ENCODE measurements at places on chromosomes 7 and 10.
A peak's percentile ranks its signal among the peaks of the same experiment; 100 is the strongest.

- DNase-seq: no peak
Measured at GRCh38 chr10:132386419-132386831, 10.6 kb upstream of the PWWP2B start.

DNA sequence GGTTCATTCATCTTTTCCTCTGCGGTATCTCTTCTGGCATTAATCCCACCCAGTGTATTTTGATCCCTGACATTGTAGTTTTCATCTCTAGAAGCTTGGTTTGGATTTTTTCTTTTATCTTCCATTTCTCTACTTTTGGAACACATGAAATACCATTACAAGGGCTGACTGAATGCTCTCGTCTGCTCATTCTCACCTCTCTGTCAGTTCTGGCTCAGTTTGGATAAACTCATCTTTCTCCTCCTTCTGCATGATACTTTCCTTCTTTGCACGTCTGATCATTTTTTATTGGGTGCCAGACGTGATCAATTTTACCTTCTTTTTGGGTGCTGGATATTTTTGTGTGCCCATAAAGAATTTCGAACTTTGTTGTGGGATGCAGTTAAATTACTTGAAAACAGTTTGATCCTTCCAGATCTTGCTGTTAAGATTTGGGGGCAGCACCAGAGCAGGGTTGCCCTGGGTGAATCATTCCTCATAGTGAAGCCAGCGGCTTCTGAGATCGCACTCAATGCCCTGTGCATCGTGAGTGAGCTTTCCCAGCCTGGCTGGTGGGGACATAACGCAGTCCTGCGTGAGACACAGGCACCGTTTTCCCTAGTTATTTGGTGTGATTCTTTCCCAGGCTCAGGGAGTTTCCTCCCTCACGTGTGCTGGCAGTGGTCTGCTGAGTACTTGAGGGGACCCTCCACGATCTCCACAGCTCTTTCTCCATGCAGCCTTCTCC, 53.8 kb downstream of the LHPP start:
- no peak for DNase-seq

- DNase-seq: no peak
Measured at GRCh38 chr7:106062521-106062931, 49.6 kb downstream of the SYPL1 start.

- no peak for DNase-seq
Measured at GRCh38 chr10:1148855-1149605, 92.8 kb downstream of the WDR37 start.

DNA sequence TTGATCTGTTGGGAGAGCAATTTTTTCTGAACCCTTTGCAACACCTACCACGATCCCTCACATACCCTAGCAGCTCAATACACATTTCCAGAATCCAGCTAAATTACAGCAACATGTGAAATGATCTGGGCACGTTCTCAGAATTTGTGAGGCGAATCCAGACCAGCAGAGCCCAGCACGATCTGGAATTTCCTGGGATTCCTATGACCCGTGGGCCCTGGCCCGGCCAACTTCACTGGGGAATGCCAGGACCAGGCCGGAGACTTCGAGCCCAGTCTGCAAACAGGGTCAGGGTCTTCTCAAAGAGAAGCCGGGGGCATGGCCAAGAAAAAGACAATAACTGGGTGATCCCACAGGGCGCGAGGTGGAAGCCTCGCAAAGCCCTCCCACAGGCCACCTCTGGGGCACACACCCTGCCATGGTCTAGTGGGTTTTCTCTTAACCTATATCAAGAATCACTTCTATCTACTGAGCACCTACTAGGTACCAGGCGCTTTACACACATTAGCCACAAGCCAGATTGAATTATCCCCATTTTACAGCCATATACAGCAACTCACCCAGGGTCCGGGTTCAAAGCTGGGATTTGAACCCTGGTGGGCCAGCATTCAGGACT, 33.8 kb downstream of the FAM53B start:
- no peak for DNase-seq

DNA sequence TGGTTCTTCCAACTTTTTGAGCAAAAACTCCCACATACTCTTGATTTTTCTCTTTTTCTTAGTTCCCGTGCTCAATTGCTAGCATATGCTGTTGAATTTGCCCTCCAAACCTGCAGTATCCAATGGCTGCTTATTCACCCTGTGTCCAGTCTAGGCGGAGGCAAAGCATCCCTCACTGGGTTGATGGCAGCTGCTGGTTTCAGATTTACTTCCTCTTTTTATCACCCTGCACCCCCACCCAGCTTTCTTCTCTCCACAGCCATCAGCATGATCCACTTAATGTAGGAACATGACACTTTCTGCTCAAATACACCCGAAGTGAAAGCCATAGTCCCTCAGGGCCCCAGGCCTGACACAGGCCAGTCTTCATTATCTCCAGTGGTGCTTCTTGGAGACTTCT, 87.6 kb upstream of the ADARB2 start:
- DNase-seq: peak; percentile 50

DNA sequence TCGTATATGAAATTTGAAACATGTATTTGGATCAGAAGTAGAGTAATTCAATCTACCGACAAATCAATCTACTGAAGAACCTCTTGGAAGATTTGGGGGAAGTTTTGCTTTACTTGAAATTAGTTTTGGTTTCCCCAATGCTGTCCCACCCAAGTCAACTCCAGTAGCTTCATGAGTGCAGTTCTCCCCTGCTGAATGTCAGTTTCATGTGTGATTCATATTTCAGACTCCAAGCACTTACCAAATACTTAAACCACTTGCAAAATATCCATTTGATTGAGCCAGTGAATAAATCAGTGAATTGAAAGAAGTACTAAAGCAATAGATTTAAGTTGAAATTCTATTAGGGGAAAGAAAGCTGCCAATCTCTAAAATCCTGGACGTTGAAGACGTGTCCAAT, 9.3 kb downstream of the CALML5 start:
- DNase-seq: no peak

GRCh38 chr7:131057015-131057793, 270.5 kb upstream of the MKLN1 start:
- DNase-seq: peak; percentile 76

GRCh38 chr7:125057963-125058362, 128.3 kb upstream of the POT1 start:
- no peak for DNase-seq

DNA sequence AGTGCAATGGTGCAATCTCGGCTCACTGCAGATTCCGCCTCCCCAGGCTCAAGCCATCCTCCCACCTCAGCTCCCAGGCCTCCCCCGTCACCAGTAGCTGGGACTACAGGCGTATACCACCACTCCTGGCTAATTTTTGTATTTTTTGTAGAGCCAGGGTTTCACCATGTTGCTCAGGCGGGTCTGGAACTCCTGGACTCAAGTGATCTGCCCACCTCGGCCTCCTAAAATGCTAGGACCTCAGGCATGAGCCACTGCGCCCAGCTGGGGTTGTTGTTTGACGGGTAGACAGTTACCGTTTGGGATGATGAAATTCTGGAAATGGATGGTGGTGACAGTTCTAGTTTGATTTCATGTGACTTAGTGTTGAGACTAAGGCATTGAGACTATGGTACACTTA, 15.3 kb downstream of the CALML3 start:
- no peak for DNase-seq

GRCh38 chr10:22320591-22321155, at the start of gene BMI1:
BMI1 (plus strand) TSS chr10:22321099; CDS start chr10:22326450, 5,351 bp downstream.
- peak; percentile 59 for DNase-seq

DNA sequence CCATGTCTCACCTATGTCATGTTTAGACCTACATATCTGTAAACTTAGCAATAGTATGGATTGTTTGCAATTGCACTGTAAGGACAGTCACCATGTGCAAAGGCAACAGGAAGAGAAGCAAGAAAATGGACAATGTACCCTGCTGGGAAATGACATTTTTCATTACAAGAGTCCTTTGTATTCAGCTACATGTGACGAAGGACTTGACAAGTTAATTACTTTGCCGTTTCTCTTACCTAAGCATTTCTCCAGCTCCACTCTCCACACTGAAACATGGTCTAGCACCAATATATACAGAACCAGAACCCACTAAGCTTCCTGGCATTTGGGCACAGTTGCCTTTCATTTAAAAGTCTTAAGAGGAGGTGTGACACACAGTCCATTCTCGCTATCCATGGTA, 76.6 kb upstream of the PFKP start:
- DNase-seq: no peak

DNA sequence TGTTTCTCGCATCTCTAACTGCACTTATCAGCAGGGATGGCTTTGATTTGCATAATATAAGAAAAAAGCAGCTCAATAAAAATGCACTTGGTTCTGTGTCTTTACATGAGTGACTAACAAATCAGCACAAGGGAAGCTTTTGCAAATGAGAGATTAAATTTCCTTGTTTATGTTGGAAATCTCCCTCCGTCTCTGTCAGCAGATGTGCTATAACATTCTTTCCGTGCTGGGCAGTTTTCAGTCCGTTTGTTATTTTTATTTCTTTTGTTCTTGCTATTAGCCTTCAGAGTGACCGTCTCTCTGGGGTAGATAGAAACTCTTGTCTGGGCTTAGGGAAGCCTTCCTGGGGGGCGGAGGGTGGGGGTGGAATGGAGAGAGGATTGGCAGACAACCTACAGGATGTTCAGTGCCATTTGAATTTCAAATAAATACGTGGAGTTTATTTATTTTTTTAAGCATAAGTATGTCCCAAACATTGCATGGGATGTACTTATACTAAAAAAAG, 96.0 kb downstream of the GATA3 start:
- DNase-seq: no peak

DNA sequence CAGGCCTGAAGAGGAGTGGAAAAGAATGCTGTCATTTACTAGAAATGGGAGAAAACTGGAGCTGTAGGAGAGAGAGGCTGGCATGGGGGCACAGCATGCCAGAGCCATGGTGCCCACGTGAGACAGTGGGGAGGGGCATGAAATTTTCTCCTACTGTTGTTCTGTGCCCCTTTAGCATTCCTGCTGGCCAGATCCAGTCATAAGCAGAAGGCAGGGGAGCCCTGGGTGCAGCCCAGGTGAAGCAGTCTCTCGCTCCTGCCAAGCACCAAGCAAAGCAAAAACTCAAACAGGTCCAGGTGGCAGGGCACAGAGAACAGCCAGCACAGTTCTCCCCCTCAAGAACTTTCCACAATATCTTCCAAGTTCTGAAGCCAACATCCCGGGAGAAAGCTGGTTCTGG, 383.2 kb downstream of the TCERG1L start:
- DNase-seq: no peak

GRCh38 chr10:3391657-3392056, 219.1 kb upstream of the PITRM1 start:
- no peak for DNase-seq

GRCh38 chr10:130202984-130203621, 66.9 kb downstream of the GLRX3 start:
- DNase-seq: no peak

DNA sequence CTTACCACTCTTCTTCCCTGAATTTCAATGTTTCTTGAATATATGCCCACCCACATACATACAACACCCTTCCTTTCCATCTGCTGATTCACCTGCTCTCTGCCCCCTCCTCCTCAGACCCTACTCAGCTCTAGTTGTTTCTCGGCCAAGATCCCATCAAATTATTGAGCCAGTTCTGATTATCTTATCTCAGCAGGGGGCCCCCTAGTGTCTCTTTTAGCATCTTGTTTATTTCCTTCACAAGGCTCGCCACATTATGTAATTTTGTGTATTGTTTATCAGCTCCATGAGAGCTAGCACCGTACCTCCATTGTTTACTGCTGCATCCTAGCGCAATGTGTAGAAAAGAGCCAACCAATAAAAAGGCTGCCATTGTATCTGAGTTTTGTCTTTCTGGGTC, 71.9 kb downstream of the FAM13C start:
- no peak for DNase-seq

GRCh38 chr7:44977304-44977958, 1.4 kb downstream of the MYO1G start:
- peak; percentile 56 for DNase-seq

- no peak for DNase-seq
Measured at GRCh38 chr10:42950606-42951485, 126.0 kb upstream of the RET start.

DNA sequence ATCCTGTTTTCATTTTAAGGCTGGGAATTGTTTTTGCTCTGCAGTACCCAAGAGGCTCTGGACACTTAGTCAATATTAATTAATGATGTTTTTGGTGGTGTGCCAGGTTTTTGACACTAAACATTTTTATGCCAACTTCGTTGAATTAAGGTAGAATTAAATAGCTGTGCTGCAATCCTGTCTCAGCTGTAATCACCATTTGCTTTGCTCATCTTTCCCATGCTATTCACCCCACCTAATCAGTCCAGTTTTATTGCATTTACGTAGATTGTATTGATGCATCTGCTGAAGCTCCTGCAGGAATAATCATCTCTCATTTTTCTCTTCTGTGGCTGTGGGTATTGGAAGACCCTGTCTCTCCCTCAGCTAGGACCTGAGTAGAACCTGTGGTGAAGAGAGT, 52.6 kb upstream of the TRUB1 start:
- DNase-seq: no peak

GRCh38 chr10:50585921-50586739, 37.6 kb downstream of the SGMS1 start:
- DNase-seq: no peak

DNA sequence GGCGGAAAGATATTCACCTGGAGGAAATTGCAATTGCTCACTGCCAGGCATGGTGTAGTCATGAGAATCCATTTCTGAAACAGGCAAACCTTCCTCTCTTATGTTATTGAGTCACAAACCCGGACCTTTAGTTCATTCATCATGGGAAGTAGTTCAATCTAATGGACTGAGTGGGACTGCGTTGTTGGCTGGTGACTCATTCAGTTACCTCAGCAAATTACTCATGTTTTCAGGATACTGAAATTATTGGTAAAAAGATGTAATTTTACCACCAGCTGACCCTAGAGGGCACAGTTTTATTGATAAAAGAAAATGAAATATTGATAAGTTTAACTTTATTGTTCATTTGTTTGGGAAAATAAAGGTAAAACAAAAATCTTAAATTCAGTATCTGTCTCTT, 1194.4 kb upstream of the SORCS1 start:
- DNase-seq: no peak

GRCh38 chr7:22995011-22995410, 18.9 kb downstream of the HYCC1 start:
- no peak for DNase-seq

- no peak for DNase-seq
Measured at GRCh38 chr7:157335236-157335635, 1.6 kb upstream of the DNAJB6 start.

DNA sequence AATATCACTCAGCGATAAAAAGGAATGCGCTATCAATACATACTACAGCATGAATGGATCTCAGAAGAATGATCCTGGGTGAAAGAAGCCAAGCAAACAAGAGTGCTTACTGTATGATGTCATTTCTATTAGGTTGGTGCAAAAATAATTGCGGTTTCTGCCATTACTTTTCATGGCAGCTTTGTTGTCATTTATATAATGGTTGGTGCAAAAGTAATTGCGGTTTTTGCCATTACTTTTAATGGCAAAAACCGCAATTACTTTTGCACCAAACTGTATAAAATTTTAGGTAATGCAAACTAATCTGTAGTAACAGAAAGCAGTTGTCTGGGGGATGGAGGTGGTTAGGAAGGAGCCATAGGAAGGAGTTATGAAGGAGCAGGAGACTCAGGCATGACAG, 318.3 kb upstream of the ZMIZ1 start:
- no peak for DNase-seq
